ENCODE measurements at places on chromosomes 3 and 15.

DNA sequence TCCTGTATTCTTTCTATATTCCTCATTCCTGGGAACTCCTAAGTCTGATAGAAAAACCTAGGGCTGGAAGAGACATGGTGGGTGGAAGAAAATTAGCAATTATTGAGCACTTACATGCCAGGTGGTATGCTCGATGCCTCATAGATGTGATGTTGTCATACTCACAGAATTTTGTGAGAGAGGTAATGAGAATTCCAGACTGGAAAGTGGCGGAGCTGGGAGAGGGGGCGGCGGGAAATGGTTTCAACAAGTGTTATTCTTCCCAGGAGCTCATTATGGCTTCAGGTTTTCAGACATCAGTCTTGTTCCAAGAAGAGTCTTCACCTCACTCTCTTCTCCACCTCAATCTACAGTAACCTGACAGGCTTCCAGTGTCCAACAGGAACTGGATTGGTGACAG lies 16.2 kb downstream of the TIMP4 start:
- DNase-seq: no peak

DNA sequence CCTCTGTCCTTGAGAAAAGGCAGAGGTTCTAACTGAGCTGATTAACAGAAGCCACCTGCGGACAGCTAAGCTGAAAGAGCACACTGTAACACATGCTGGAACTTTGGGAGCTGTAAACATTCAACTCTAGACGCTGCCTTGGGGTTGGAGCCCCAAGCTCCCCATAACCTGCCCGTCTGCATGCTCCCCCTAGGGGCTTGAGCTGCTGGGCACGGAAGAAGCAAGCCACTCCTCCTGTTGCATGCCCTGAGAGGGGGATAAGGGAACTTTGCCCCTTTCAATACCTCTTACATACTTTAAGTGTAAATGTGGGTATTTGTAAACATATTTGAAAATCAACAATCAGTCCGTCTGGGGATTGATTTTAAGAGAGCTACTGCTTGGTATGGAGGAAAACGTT lies 188.4 kb downstream of the ADAMTSL3 start:
- DNase-seq: no peak

DNA sequence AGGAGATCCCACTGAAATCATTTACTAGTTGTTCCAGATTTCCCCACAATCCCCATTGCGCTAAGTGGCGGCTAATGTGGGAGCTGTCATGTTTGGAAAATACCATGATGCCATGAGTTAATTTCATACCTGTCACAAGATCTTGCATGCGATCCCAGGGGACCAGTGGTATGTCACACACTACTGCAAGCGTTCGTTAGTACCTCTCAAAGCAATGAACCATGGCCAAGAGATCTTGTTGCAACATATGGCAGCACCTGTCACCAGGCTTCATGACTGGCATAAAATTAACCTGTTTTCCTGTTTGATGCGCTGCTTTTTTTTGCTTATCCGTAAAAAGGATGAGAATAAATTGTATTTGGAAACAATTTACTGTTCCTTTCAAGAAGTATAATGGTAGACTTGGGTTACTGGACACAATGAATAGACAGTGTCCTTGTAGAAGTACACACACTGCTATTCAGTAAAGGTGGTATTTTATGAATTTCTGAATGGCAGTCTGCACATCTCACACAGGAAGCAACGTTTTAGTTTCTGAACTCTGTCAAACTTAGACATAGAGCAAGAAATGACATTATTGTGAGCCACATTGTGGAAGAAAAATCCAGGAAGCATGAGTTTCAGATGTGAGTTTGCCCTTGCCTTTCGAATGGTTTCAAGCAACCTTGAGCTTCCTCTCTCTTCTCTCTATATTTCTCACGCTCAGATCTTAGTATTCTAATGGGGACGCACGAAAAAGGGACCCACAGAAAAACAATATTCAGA lies 81.9 kb downstream of the CHL1 start:
- no peak for DNase-seq

DNA sequence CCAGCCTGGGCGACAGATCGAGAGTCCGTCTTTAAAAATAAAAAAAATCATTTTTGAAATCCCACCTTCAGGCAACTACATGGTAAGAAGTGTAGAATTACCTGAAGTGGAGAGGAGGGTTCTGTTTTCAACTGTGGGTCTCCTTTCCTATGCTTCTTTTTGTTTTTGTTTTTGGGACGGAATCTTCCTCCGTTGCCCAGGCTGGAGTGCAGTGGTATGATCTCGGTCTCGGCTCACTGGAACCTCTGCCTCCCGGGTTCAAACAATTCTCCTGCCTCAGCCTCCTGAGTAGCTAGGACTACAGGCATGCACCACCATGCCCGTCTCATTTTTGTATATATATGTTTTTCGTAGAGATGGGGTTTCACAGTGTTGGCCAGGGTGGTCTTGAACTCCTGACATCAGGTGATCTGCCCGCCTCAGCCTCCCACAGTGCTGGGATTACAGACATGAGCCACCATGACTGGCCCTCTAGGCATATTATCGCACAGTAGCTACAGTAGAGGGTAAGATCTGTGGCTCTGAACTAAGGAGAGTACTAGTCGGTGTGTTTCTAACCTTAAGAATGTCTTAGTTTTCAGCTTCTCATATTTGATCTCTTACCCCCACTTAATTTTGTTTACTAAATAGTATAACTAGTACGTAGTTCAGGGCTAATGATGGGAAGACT lies 8.5 kb downstream of the EBLN2 start:
- DNase-seq: no peak

- DNase-seq: no peak
Measured at GRCh38 chr3:187237741-187238140, 40.5 kb downstream of the RTP1 start.

DNA sequence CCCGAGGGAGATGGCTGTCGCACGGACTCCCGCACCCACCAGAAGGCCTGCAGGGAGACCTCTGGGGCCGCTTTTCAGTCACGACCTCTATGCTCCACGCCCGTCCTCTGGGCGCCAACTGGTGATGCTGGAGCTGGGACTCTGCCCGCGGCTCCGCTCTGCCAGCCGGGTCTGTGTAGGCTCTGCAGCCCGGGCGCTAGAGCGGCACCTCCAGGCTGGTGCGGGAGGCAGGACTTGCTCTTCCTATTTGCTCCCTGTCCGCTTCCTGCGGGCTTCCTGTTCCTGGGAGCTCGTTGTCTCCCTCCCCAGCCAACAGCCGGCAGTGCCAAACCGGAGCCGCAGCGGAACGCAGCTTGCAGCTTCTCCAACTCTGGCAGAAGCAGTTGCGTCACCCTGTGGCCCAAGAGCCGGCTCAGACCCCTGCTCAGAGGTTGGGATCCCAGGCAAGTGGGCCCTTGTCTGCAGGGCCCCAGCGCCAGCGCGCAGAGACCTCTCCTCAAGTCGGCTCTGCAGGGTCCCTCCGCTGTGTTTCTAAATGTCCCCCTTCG lies 285.9 kb downstream of the XXYLT1 start:
- DNase-seq: no peak

- no peak for DNase-seq
Measured at GRCh38 chr3:161905520-161906132, 409.0 kb downstream of the OTOL1 start.

DNA sequence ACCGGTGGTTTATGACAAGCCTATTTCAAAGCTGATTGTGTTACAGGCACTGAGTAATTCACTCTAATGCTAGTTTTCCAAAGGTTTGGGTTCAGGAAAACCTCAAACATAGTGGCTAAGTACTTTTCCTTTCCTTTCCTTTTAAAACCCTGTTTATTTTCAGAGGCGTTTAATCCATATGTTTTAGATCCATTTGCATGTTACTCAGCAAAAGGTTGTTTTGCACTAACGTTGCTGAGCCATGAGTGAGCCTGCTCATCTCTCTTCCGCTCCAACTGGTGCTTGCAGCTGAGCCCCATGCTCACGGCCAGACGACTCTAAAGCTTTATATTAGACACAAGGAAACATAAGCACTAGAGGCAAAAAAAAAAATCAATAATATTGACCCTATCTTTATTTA lies 9.4 kb downstream of the CEMIP start:
- DNase-seq: no peak

DNA sequence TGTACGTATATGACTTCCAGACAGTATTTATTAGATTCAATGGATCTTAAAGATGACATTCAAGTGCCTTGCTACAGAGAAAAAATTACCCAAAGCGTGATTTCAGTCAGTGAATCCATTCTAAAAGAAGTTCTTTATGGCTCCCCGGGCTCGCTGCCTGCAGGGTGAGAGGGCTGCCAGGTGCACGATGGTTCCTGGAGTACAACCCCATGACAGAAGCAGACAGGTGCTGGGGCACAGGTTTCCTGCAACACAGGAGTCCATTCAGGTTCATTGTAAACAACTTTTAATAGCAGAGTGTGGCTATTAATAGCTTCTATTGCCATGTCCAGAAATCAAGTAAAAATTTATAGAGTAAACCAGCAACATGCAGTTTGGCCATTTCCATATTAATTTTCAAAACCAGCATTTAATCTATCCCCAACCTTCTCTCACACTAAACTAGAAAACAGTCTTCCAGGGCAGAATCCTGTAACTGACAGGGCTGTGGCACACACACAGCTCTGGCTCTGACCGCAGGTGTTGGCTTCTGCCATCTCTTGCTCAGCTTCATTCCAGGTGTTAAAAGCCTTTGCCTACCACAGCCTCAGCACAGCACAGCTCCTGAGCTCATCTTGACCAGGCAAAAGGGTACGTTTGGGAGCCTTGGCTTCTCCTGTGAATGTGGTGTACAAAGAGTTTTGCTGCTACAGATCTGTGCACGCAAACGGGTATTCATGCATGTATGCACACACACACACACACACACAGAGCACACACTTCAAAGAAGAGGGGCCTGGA lies 185.9 kb downstream of the MEX3B start:
- DNase-seq: no peak

DNA sequence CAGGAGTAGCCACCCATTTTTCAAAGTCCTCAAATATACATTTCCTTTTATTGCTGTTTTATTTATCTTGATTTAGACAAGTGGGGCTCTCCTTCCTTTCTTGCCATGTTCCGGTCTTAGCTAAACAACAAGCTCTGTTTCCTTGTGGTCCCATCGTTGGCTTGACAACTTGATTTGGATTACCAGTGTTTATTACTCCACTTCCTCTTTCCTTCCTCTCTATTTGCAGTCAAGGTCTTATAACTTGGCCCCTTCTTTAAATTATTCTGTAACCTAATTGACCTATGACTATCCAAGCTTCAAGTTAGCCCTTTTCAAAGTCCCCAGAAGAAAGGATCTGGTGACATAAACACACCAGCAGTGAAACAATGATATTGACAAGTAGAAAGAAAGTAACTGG lies 130.6 kb upstream of the STT3B start:
- no peak for DNase-seq

- no peak for DNase-seq
Measured at GRCh38 chr3:85455561-85456200, 496.9 kb downstream of the CADM2 start.

GRCh38 chr3:25604107-25604805 lies 60.5 kb downstream of the TOP2B start:
- no peak for DNase-seq

DNA sequence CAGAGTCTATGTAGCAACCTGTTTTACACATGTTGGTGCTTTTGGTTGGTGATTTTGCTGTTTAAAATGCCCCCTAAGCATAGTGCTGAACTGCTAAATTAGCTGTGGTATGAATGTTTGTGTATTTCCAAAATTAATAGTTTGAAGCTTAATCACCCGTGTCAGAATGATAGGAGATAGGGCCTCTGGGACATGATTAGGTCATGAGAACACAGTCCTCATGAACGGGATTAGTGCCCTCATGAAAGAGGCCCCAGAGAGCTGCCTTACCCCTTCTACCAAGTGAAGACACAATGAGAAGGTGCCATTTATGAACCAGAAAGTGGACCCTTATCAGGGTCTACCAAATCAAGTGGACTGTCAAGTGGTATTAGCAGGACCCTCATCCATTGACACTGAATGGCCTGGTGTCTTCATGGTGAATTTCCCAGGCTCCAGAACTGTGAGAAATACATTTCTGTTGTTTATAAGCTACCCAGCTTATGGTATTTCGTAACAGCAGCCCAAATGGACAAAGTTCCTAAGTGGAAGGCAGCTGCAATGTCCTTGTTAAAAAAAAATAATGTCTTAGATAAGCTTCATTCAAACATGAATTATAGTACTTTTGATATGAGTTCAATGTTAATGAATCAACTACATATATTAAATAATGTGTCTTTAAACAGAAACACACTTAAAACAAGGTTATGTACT lies 37.7 kb upstream of the FRMD4B start:
- DNase-seq: no peak

DNA sequence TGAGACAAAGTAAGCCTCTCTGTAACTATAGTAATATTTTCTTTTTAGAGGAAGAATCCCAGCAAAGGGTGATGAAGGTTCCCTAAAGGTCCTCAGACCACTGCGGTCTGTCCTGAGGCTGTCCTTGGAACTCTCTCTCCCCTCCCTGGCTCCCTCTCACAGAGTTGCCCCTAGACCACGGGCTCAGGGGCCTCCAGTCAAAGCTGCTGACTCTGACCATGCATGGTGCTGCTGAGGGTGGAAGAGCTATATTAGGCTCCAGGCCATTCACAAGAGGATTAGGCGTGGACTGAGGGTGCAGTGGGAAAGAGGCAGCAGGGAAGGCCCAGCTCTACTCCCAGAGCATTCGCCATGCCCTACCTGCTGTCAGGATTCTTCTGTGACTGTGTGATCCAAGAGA lies 14.6 kb downstream of the CAPN3 start:
- no peak for DNase-seq

- DNase-seq: no peak
Measured at GRCh38 chr3:196225763-196226364, 9.5 kb downstream of the SLC51A start.

DNA sequence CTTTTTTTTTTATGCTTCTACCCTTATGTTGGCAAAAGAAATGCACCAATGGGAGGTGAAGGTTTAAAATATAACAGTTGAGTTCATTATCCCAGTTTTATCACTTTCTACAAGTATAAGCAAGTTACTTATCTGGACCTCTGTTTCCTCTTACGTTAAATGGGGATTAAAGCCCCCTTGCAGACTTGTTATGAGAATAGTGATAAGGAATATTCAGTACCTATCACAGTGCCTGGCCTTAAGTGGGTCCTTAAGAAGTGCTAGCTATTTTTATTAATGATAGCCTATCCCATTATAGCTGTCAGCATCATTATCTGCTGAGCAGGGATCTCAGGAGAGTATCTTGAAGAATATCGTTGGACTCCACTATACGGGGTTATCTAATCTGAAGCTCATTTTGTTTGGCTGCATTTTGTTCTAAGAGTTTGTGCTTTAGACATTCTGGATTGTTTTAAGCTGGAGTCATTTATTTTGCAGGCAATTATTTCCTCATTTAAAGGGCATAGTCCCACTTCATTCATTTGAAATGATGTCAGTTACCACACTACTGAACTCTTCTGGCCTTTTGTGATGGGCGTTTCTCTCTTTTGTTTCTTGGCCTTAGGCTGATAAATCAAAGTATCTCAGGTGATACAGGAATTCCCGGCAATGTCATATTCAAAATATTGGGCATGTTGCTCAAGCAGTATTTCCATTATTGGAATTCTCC lies 28.8 kb downstream of the RAB8B start:
- DNase-seq: no peak

- DNase-seq: no peak
Measured at GRCh38 chr3:123586131-123586530, 1.3 kb upstream of the HACD2 start.
